ENCODE measurements at places on chromosomes 1 and 21. TPM values are rescaled to one million over a fixed set of nuclear protein-coding genes. Genes with fewer than 3 reads are reported as not detected.

METTL13 gene
- 12.8 TPM for total RNA-seq

FNBP1L gene
- total RNA-seq = 6.2 TPM

SLC6A9 gene
- 9.1 TPM for total RNA-seq

ERVH48-1 gene
- total RNA-seq = not detected

C1QC gene
- not detected for total RNA-seq

RGL1 gene
- 0.62 TPM for total RNA-seq

CNKSR1 gene
- 14.1 TPM for total RNA-seq

OTUD7B gene
- total RNA-seq = 6.4 TPM

MPZ gene
- total RNA-seq = 0.86 TPM

TRAF3IP3 gene
- 0.11 TPM for total RNA-seq

SPRR2G gene
- total RNA-seq = not detected

IFI44 gene
- 2.4 TPM for total RNA-seq

TUFT1 gene
- total RNA-seq = 16.4 TPM

TNFSF4 gene
- total RNA-seq = 0.15 TPM

CNIH3 gene
- 0.38 TPM for total RNA-seq

TRIM46 gene
- 3.0 TPM for total RNA-seq

PPIAL4G gene
- total RNA-seq = not detected

OR10R2 gene
- total RNA-seq = not detected

TAF12 gene
- total RNA-seq = 25.2 TPM

THBS3 gene
- total RNA-seq = 5.4 TPM

IL22RA1 gene
- 2.4 TPM for total RNA-seq

SLC6A17 gene
- total RNA-seq = not detected

SERPINC1 gene
- total RNA-seq = not detected

LAMC1 gene
- 123 TPM for total RNA-seq

CGN gene
- 0.19 TPM for total RNA-seq

PTPRU gene
- 15.9 TPM for total RNA-seq

SPRR2E gene
- not detected for total RNA-seq

MX2 gene
- not detected for total RNA-seq

LEPR gene
- 5.9 TPM for total RNA-seq

DCST2 gene
- total RNA-seq = not detected

CORT gene
- not detected for total RNA-seq

KIF17 gene
- 0.94 TPM for total RNA-seq

Data from hair follicular keratinocyte (primary cell).